ENCODE measurements at places on chromosomes 1 and 21.

DNA sequence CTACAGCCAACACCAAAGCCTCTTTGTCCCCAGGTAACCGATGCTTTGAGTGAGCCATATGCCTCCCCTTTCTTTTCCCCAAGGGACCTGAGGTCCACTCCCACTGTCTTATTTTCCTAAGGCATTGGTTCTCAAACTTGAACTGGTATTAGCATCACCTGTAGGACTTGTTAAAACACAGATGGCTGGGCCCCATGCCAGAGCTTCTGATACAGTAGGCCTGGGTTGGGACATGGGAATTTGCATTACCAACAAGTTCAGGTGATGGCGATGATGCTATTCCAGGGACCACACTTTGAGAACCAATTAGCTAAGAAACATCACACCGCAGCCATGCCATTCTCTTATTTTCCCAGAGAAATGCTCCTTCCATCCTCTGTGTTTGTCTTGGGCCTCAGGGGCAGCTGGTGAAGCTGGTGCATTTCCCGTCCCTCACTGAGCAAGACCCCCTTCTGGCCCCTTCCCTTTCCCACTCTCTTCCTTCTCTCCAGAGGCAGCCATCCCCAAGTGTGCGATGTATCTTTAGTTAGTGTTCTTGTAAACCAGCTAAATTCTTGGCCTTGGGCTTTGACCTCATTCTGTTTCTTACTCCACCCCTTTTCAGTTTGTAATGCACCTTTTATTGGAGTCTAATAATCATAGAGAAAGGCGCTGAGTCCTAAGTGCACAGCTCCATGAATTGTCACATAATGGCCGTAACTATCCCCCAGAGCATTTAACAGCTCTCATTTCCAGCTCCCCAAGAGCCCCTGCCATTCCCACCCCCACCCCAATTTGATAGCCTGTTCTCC is 14.2 kb upstream of the TTC22 start:
- no peak for DNase-seq

- no peak for DNase-seq
These were observed 37.4 kb downstream of the MEF2D start for GRCh38 chr1:156462954-156463795.

DNA sequence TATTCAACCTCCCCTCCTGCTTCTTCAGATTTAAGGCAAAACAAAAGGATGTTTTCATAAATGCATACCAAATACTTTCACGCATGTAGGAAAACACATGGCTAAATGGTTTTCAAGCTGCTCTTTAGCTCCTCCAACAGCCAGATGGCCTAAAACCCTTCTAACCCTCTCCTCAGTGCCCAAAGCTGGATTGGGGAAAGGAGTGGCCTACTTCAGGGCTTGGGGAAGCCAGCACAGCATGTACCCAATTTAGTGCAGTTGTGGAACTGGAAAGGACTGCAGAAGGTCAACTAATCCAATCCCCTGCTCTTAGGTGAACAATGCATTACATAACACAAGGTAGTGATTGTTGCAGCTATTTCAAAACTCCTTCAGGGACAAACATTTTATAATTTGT is 9.3 kb downstream of the F5 start:
- no peak for DNase-seq

DNA sequence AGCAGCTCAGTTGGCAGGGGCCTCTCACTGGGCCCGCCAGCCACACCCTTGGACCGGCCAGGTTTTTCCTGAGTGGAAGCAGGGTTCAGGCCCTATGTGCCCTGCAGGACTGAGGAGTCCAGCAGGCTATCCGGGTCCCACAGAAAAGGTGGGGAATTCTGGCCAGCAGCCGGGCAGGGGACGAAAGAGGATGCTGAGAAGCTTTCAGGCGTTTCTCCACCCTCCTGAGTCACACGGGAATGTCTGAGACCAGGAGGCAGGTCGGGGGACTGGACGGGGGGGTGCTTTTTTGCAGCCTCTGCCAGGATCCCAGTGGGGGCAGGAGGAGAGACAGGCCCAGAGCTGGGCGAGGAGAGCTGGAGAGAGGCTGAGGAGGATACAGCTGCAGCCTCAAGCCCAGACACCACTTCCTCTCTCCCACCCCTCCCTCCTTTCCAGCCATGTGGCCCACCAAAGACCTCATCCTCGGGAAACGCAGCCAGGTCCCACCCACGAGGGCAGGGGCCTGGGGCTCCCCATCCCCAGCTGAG is 105.4 kb downstream of the SPSB1 start:
- DNase-seq: no peak

GRCh38 chr1:99705385-99705784 is 59.5 kb downstream of the PALMD start:
- no peak for DNase-seq

GRCh38 chr1:212478467-212479025 is 45.8 kb downstream of the NENF start:
- no peak for DNase-seq

- DNase-seq: no peak
These were observed 89.7 kb downstream of the ATP5PO start for GRCh38 chr21:33825915-33826314.

- no peak for DNase-seq
These were observed 12.6 kb downstream of the SLC41A1 start for GRCh38 chr1:205800427-205800826.

- no peak for DNase-seq
These were observed 14.1 kb downstream of the VANGL1 start for GRCh38 chr1:115655916-115656315.

DNA sequence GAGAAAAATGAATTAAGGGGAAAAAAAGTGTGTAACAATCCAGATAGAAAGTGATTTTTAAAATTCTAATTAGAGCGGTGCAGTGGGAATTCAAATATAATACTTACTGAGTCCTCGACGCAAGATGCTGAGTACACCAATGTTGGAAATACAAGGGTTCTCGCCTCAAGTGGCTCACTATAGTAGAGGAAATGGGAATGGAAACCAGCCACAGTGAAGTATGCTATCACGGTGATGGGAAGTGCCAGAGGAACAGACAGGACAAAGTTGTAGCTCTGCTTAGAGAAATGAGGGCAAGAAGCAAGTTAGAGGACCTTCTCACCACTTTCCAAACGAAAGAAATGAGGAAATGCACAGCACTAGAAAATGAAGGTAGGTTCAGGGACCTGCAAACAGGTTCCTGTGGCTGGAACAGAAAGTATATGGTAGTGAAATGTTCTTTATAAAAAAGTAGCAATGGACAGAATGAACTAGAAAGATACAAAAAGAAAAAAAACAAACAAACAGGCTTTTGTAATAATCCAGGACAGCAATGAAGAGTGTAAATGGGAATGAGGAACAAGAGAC is 13.5 kb downstream of the EGLN1 start:
- DNase-seq: no peak

DNA sequence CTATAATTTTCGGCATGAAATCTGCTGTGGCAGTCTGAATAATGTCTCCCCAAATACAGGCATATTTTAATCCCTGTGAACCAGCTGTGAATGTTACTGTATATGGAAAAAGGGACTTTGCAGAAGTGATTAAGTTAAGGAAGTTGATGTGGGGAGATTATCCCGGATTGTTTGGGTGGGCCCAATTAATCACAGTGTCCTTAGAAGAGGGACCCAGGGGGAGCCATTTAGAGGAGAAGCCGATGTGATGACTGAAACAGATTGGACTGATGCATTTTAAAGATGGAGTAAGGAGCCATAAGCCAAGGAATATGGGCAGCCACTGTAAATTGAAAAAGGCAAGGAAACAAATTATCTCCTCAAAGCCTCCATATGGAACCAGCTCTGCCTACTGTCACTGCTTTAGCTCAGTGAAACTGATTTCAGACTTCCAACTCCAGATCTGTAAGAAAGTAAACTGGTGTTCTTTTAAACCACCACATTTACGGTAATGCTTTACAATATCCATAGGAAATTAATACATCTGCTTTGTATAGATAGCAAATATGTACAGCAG is 61.1 kb upstream of the GPR88 start:
- DNase-seq: no peak

GRCh38 chr1:35030756-35031446 is 844 bp downstream of the ZMYM6 start:
- DNase-seq: no peak

- DNase-seq: no peak
These were observed 323.3 kb downstream of the PAPPA2 start for GRCh38 chr1:176786274-176786673.
